ENCODE measurements at places on chromosomes 7 and 10.

DNA sequence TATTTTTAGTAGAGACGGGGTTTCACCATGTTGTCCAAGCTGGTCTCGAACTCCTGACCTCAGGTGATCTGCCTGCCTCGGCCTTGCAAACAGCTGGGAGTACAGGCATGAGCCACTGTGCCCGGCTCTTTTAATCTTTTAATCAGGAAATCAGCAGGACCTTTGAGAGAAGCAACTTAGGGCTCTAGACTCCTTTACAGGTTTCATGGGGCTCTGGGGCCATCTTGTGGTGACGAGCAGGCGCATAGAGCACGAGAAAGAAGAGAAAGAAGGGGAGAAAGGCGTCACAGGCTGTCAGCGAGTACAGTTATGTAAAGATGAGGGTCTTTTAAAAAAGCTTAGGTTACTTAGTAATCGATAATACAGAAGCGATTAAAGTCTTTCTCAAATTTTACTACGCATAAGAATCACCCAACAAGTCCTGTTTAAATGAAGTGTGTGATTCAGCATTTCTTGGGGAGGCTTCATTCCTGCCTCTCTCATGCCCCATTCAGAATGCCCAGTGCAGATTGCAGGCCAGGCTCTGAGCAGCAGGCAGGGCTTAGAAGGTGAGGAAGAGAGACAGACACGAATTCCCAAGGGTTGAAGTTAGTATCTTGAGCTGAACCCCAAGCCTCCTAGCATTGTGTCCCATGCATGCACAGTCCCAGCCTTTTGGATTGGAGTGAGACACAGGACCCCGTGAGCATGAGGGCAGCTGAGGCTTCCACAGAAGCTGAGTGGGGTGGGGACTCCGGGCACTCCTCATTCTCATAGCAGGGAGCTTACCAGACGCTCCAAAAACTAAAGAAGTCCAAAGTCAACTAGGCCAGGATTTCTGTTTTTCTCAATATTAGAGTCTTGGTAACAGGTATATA, 23.6 kb upstream of the PFKP start:
- DNase-seq = peak; percentile 75

DNA sequence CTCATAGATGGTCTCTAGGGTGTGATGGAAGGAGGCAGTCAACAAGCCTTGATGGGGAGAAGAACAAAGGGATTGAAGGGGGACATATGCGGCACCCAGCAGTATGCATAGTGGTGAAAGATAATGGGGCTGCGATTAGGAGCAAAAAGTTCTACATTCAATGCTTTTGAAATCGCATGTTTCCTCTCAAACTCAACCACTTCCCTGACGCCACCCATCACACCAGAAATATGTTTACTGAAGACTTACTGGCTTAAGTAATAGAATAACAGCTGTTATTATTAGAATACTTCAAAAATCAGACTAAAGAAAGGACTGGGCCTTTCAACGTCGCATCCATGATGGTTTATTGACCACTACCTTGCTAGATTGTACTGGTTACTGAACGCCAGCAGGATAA, 31.5 kb downstream of the MKRN1 start:
- DNase-seq = no peak

DNA sequence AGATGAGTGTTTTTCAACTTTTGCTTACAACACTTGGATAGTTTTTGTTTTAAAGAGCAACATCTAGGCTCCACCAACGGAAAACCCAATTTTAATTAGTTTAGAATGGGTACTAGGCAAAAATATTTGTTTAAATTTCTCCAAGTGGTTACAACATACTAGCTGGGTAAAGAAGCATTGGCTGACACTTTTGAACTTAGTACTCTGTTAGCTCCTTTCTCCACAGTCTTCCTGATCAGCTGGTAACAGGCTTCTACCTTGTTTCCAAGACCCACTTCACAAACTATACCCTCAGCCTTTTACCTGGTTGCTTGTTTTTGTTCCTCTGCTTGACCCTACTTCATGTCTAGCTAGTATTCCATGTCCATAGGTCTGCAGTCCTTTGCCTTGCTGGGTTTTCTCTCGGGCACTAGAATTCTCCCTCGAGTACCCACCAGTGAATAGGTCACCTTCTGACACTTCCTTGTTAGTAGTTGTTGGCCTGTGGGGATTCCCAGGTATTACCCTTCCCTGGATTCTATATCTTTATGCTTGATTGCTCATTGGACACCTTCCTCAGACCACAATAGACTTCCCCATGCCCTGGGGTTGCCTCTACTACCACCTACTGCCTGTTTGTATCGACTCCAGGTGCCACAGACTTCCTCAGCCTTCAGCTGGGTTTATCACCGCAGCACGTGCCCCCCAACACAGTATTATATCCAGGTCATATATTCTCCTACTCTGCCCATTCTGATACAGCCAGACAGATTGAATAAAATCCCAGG, 42.0 kb downstream of the PRPS1L1 start:
- DNase-seq = no peak

DNA sequence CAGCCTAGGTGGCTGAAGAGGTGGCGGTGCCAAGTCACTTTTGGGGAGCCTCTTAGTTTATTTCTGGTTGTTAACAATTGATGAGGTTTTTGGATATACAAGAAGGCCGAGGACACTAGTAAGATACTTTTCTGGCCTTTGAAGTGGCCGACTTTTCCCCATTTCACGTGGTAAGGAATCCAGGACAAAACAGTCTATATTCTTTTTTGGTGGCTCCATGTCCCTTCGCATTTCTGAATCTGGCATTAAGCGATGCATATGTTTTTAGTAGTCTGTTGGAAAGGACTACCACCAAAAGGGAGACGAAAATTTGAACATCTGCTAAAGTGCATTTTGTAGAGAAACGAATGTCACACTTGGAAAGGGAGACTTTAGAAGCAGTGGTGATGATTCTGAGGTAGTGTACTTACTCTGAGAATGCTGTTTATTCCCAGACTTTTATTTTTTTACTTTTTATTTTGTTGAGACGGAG, 1.5 kb downstream of the MLLT10 start:
- DNase-seq = no peak

- DNase-seq = no peak
These were observed 253.6 kb downstream of the STK31 start for GRCh38 chr7:23963461-23964165.

- DNase-seq = no peak
These were observed 8.3 kb upstream of the WASL start for GRCh38 chr7:123757095-123757494.
